Stimulated activated CD4-positive, alpha-beta T cell treated with anti-CD3 and anti-CD28 coated beads, Interleukin-12 subunit alpha, Interleukin-12 subunit beta, amount 100 ng/mL, for 24 hours (primary cell): ENCODE measurements at places on chromosomes 11 and 22.

GRCh38 chr11:92224054-92224406 lies 588 bp upstream of the FAT3 start:
- DNase-seq = no peak

DNA sequence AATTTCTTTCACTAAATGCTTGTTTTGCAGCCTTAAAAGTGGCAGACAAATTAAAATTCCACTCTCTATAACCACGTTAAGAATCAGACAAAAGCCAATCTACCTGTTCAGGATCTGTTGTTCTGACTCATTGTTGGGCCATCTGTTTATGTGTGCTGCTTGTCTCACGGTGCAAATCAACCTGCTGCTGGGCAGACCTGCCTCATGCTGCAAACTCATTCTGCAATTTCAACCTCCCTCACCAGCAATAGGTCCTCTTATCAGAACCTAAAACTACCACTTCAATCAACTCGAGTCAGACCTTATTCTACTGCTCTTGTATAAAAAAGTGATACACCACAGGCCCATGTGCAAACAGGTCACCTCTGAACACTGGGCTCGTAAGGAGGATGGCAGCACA lies 75.1 kb downstream of the LARGE2 start:
- DNase-seq = no peak

DNA sequence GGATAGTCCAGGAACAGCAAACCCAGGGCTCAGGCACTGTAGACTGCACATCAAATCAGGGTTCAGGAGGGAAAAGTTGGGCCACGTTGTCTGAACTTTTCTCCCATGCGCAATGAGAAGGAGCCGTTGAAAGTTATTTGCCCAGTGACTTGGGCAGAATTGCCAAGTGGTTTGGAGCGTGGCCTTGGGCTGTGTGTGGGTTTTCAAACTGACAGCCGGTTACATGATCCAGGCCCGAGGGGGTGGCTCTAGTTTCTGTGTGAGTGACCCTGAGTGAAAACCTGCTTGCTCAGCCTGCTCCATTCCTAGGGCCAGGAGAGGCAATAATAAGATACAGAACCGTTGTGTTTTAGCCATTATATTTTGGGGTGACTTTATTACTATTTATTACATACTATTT lies 20.3 kb downstream of the MB start:
- no peak for DNase-seq

DNA sequence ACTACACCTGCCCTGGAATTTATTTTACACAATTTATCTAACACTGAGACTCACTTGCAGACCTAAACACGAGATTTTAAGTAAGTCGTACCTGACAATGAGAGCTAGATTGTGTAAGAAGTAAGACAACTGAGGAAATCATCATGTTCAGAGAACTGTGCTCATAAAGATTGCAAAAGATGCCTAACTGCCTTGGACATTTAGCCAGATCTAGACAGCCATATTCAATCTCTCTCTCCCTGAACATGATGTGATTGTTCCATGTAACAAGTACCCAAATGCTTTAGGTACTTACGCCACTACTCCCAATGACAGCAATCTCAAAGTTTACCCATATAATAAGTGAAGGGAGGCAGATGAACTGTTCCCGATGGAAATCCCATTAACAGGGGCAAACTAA lies 209.8 kb upstream of the PITPNB start:
- no peak for DNase-seq

DNA sequence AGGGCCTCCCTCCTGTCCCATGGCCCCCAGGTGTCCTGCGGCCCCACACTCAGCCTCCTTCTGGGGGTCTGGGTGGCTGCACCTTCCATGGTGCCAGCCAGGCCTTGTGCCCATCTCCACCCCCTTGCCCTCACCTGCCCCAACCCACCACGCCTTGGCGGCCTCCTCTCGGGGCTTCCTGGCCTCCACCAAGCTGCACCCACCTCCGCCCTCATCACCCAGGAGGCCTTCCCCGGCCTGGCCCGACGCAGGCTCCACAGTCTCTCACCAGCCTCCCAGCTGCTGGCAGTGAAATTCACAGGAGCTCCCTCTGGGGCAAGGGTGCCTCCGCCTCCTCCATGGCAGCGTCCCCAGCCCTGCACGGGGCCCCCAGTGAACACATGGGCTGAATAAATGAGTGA lies 35.9 kb upstream of the WNT7B start:
- no peak for DNase-seq

DNA sequence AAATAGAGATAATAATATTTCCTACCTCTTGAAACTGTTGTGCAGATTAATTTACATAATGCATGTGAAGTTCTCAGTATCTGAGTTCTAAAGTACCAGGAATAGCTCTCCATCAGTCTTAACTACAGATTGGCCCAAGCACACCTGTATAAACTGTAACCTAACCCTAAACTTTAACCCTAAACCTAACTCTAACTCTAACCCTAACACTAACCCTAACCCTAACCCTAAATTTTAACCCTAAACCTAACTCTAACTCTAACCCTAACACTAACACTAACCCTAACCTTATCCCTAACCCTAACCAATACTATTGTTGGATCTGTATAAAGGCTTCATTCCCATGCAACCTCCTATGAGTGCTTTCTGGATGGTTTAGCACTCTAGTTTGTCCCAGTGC lies 1445.9 kb upstream of the TENM4 start:
- DNase-seq = no peak

- DNase-seq = no peak
Measured at GRCh38 chr11:13008625-13009475, at the start of gene RASSF10. RASSF10 (plus strand) TSS chr11:13009316; CDS start chr11:13009577, 261 bp downstream.

GRCh38 chr11:15062599-15062998 lies 10.8 kb upstream of the CALCB start:
- DNase-seq = no peak

- no peak for DNase-seq
Measured at GRCh38 chr11:7536100-7536499, 22.3 kb downstream of the PPFIBP2 start.

DNA sequence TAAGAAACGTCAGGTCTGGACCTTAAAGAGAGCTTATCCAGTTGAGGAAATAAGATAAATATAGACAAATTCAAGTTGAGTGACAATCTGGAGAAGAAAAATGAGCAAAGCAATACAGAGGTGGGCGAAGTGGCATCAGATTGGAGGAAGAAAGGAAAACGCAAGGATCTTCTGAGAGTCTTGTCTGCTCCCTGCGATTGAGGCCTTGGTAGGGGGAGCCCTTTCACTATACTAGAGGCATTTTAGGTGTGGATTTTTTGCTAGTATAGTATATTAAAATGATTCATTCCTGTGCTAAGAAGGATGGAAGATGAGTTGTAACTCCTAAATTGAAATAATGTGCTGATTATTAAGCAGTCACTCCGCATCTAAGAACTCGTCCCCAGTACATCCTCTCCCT lies 8.1 kb downstream of the NUP50 start:
- no peak for DNase-seq

GRCh38 chr11:2265396-2265795 lies 5.0 kb downstream of the ASCL2 start:
- no peak for DNase-seq

- no peak for DNase-seq
Measured at GRCh38 chr11:95829580-95830259, 39.4 kb downstream of the CEP57 start.

DNA sequence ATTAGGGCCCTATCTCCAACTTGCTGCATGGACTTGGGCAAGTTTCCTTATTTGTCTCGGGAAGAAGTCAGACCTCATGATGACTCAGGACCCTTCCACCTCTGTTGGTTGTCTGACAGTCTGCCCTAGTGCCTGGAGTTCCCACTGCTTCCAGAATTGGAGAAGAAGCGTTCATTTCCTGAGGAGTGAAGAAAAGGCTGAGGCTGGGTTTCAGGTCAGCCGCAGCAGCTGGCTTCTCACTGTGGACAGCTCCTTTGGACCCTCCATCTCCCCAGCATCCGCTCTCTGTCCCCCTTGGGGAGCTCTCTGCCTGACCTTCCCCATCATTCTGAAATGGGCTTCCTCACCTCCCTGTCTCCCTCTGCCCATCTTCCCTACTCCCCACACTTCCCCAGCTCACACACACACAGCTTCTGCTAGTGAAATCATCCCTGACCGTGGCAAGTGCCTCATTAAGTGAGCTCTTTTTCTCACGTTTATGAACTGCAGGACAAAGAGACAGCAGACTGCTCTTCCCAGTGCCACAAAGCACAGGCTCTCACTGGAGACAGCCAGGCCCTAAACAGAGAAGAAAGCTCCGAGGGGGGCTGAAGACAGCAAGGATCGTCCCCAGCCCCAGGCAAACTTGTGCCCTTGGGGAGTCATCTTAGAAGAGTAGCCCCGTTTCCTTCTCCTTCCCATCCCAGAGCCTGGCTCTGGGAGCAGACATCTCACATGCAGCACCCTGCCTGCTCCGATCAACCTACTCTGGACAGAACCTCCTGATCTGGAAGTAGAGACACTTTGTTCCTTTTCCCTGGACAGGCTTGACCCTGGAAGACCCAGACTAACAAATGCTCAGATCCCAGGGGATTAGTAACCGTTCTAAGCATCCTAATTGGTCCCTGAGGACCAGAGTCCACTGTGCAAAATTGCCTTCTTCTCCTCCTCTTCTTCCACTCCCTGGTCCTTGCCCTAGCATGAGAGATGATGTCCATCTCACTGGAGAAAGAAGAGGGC lies 157.9 kb downstream of the FEZ1 start:
- no peak for DNase-seq

DNA sequence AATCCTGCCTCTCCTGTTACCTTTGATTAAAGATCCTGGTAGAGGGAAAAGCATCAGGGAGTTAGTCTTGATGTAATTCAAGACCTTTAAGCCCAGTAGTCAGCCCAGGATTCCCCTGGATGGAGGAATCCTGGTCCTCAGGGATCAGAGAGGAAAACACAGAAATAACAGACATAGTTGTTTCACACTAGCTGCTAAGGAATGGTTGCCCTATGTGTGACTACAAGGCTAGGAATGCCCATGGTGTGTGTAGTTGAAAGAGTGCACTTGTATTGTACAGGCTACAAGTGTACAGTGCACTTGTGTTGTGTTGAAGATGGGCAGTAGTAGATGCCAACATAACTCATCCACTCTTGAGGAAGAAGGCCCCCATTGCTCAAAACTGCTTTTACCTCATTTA lies 226.8 kb downstream of the AASDHPPT start:
- no peak for DNase-seq

- DNase-seq = no peak
Measured at GRCh38 chr11:134151083-134151747, 72.6 kb downstream of the NCAPD3 start.

- DNase-seq = no peak
Measured at GRCh38 chr11:100816823-100817222, 129.7 kb downstream of the ARHGAP42 start.

DNA sequence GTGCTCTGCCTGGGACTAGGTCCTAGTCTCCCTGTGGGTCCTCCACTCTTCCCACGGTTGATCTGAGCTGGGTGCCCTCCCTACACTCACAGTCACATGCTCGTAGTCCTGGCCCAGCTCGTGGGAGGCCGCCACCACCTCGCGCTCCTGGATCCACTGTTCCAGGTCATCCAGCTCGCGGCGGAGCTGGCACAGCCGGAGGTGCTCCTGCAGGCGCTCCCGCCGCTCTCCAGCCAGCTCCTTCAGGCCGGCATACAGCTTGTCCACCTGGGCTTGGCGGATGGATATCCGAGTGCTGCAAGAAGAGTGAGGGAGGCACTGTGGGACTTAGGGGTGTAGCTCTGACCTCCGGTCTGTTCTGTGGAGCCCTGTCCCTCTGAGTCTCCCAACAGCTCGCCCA lies 14.8 kb upstream of the RBM4B start:
- DNase-seq = no peak

GRCh38 chr11:42992594-42992993 lies 319.2 kb upstream of the API5 start:
- no peak for DNase-seq

GRCh38 chr22:30273711-30274436 lies 7.2 kb upstream of the OSM start:
- no peak for DNase-seq

GRCh38 chr11:95853138-95853537 lies 62.8 kb downstream of the CEP57 start:
- DNase-seq = no peak

GRCh38 chr11:64888729-64889511 lies 10.5 kb upstream of the EHD1 start:
- DNase-seq = no peak

- DNase-seq = no peak
Measured at GRCh38 chr22:43209523-43209890, 22.6 kb upstream of the TTLL12 start.

DNA sequence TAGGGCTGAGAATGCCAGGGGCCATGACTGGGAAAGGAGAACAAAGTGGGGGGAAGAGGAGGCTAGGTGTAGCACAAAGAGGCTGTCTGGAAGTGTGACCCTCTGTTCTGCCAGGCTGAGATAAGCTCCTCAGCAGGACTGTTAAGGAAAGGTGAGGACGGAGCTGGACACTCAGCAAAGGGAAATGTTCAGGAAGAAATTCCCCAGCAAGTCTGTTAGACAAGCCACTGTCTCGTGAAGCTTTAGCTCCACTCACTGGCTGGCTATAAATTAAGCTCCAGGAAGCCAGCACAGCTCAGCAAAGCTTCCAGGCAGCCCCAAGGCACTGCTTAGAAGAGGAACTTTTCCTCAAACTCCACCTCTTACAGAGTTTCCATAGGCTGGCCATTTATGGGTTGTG lies 181.2 kb upstream of the API5 start:
- no peak for DNase-seq

GRCh38 chr22:40006641-40007040 lies 11.9 kb downstream of the FAM83F start:
- DNase-seq = no peak

DNA sequence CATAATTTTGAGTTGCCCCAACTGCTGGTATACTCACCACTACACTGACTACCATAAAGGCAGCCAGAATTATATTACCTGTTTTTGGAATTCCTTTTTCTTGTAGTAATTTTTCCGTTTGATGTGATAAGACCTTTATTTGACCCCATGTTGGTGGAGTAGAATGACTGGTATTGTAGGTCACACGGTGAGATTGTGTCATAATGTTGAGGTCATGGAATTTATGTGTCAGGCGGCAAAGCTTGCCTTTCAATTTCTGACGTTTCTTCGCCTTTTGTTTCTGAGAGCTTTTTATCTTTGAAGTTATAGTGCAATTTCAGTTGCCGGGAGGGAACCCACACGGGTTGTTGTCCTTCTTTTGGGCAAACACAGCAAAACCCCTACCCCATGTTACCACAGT lies 13.0 kb downstream of the OR52K1 start:
- no peak for DNase-seq
